ENCODE measurements at places on chromosomes 6 and 20.

DNA sequence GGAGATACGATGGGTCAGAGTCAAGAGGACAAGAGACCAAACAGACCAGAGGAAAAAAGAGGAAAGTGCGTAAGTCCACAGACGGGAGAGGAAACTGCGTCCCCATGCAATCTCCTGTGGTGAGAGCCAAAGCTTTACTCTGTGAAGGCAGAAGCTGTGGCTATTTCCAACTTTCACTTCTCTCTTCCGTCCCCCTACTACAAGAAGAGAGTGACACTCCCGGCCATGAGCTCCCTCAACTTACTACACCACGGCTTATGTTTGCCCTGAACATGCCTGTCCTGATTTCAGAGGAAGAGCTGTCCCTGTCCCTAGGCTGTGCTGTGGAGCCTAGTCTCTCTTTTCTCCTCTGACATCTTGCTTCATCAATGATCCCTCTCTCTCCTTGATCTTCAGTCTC, 11.5 kb upstream of the SSR1 start:
- no peak overlapping the region for H3K27ac ChIP-seq
- DNase-seq = no peak
- H3K4me3 ChIP-seq = no peak overlapping the region
- no peaks in the 10 kb centered on the region for H3K4me1 ChIP-seq

DNA sequence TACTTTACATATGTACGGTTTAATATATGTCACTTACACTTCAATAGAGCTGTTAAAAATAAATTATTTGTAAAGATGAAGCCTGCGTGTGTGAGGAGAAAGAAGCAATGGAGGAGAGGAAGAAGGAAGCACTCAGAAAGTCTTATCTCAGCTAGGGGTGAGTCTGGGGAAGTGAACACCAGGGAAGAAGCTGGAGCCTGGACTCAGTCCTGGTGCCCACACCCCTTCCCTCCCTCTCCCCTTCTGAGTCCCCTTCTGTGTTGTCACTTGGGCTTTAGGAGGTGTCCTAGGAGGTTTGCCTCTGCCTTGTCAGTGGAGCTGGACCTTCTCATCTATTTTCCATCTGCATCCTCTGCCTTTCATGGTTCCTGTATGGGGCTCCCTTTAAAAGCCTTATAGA, 1.9 kb downstream of the SIRPB2 start:
- 0 out of 2 replicates have a peak overlapping the region, but pooled peaks have one; percentile 21 for H3K4me3 ChIP-seq
- no peak overlapping the region for H3K27ac ChIP-seq
- H3K27me3 ChIP-seq = no peaks in the 10 kb centered on the region
- no peak for DNase-seq

- H3K36me3 ChIP-seq = no peaks in the 10 kb centered on the region
- no peak for DNase-seq
- H3K27me3 ChIP-seq = no peaks in the 10 kb centered on the region
- no peak overlapping the region for H3K4me3 ChIP-seq
- no peak overlapping the region for H3K27ac ChIP-seq
These were observed 348.1 kb downstream of the GRIK2 start for GRCh38 chr6:101741474-101742171.

DNA sequence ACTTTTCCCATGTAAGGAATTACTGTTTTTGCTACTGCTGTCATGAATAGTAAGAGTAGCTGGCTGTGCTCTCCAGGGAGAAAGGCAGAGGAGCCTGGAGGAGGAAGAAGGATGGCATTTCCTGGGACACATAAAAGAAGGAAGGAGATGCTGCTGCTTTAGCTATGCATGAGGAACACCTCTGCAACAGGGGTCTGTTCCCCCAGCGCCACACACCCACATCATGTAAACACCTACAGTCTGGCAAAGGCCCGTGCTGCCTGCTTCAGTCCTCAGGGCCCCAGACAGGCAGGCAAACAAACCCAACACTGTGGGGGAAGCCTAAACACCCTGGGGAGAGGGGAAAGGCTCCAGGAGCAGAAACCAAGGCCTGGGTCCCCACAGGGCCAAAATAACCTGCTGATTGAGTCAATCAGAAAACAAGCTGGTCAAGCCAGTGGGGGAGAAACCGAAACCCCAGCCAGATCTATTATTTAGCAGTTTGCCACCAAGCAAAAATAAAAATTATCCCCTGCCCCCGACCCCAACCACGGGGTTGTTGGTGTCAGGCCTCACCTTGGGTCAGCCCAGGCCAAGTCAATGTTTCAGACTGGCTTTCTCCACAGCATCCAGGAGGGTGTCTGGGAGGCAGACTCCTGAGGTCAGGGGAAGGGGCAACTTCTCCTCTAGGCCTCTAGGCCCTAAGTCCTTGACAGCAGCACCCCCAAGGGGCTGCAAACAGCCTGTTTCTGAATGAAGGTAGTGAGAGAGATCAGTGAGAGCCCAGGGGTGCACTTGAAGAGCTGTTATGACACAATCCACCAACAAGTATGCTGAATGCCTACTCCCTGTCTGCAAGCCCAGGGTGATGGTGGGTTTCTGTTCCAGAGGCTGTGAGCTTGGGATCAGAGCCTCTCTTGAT, 34.6 kb upstream of the SCUBE3 start:
- DNase-seq = no peak
- no peak overlapping the region for H3K4me3 ChIP-seq
- no peaks in the 10 kb centered on the region for H3K27me3 ChIP-seq
- H3K4me1 ChIP-seq = peaks cover 11% of the 10 kb centered on the region
- no peak overlapping the region for H3K27ac ChIP-seq

DNA sequence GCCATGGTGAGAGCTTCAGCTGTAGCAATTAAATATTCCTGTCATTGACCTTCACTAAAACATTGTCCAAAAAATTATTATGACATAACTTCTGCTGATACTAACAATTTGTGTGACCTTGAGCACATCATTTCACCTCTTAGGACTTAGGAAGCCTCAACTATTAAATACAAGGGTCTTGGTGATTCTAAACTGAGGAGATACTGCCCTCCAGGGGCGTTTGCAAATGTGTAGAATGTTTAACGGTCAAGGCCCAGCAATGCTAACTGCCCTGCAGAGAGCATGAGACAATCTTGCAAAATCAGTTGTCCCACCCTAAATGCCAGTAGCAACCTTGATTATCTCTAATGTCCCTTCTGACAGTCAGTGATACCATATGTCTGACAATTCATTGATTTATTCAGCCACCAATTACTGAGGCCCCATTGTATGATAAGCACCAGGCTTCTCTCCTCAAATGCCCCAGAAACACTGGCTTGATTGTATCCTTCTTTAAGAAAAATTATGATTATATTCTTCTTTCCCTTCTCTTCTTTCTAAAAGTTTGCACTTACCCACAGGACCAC, 284.1 kb upstream of the PLN start:
- DNase-seq = peak; percentile 15
- no peak overlapping the region for H3K27ac ChIP-seq
- no peaks in the 10 kb centered on the region for H3K36me3 ChIP-seq
- no peak overlapping the region for H3K4me3 ChIP-seq
- no peaks in the 10 kb centered on the region for H3K4me1 ChIP-seq
- no peaks in the 10 kb centered on the region for H3K27me3 ChIP-seq

GRCh38 chr6:107707346-107708275, 116.5 kb downstream of the SCML4 start:
- no peak for DNase-seq
- 0 out of 2 replicates have a peak, but pooled peaks cover 7% of the 10 kb centered on the region for H3K27me3 ChIP-seq
- 0 out of 2 replicates have a peak, but pooled peaks cover 2% of the 10 kb centered on the region for H3K4me1 ChIP-seq
- no peak overlapping the region for H3K4me3 ChIP-seq

DNA sequence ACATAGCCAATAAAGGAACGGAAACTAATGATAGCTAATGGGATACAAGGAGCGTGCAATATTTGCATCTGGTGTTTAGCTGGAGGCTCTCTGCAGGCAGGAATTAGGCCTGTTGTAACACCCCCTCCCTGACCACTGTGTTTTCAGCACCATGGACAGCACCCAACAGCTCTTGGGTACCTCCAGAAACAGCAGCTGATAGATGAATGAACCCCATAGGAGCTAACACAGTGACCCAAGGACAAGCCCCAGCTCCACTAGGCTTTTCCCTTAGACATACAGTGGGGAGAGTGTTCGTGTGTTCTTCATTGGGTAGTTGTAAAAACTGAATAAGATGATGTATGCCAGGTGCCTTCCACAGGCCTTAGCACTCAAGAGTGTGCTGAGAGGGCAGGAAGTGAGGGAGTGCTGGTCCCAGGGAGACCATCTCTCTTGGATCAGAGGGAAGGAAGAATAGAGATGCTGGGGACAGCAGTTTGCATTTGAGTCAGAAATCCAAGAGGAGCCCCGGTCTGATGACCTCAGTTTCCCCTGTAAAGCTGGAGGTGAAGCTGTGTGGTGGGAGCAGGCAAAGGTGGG, 161.3 kb downstream of the PHACTR3 start:
- no peak overlapping the region for H3K27ac ChIP-seq
- no peak overlapping the region for H3K4me3 ChIP-seq
- H3K27me3 ChIP-seq = 0 out of 2 replicates have a peak, but pooled peaks cover 4% of the 10 kb centered on the region
- no peak for DNase-seq
- H3K4me1 ChIP-seq = peaks cover 9% of the 10 kb centered on the region
- H3K36me3 ChIP-seq = no peaks in the 10 kb centered on the region

GRCh38 chr20:37220731-37221130, 40.9 kb downstream of the GHRH start:
- peaks cover 49% of the 10 kb centered on the region for H3K36me3 ChIP-seq
- H3K27ac ChIP-seq = no peak overlapping the region
- no peaks in the 10 kb centered on the region for H3K4me1 ChIP-seq
- DNase-seq = no peak
- no peak overlapping the region for H3K4me3 ChIP-seq

- peaks cover 6% of the 10 kb centered on the region for H3K27me3 ChIP-seq
- H3K27ac ChIP-seq = no peak overlapping the region
- no peak for DNase-seq
- no peak overlapping the region for H3K4me3 ChIP-seq
These were observed 102.2 kb upstream of the RALGAPA2 start for GRCh38 chr20:20814685-20815084.

All from HCT116 (cell line).